ENCODE measurements at places on chromosomes 4 and X.

DNA sequence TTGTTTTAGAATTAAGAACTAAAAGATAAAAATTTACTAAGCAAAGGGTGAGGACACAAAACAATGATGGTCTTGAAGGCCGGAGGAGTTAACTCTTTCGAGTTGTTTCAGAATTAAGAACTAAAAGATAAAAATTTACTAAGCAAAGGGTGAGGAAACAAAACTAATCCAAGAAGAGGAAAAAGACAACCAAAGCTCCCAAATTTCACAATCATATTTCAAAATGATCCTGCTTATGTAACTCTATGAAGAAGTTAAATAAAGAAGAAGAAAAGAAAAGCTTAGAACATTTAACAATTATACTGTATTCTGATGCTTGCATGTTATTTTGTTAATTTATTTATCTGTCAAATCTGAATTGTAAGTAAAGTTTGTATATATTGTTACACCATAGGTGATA, 154.8 kb upstream of the SLIT2 start:
- DNase-seq = no peak

GRCh38 chr4:87007528-87008446, 73.0 kb downstream of the AFF1 start:
- peak; percentile 55 for DNase-seq

DNA sequence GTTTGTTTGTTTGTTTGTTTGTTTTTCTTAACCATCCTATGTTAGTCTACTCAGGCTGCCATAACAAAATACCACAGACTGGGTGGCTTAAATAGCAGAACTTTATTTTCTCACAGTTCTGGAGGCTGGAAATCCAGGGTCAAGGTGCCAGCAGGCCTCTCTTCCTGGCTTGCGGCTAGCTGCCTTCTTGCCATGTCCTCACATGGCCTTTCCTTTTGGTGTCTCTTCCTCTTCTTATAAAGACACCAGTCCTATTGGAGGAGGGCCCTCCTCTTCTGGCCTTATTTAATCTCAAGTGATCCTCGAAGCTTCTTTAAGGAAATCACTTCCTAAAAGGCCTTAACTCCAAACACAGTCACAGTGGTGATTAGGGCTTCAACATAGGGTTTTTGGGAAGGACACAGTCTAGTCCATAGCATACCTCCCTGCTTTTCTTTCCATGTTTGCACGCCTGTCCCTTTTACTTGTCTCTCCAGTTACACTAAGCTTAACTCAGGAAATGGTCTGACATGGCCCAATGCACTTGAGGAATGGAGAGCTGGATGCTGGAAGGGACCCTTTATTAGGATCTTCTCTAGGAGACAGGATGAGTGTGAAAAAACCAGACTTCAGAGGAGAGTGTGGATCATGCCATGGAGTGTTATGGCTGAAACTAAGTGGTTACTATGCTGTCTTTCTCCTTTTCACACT, 36.0 kb upstream of the MGST2 start:
- no peak for DNase-seq

DNA sequence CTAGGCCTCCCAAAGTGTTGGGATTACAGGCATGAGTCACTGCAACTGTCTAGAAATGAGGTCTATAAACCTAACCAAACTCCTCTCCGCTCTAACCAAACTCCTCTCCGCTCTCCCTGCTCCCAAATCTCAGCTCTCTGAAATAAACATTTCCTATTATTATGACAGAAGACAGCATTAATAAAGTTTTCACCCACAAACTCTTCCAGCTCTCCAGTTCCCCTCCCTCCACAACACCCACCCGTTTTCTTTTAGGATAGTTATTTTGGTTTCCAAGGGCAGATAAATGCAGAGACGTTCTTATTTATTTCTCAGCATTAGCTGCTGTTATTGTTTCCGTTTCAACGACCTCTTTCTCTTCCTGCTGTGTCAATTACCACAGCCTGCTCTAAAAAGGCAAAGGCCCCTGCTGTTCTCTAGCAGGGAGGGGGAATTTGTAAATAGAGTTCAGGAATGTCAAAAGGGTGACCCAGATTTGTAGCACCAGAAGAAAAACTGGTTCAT, 13.3 kb upstream of the SCD5 start:
- DNase-seq = peak; percentile 51

DNA sequence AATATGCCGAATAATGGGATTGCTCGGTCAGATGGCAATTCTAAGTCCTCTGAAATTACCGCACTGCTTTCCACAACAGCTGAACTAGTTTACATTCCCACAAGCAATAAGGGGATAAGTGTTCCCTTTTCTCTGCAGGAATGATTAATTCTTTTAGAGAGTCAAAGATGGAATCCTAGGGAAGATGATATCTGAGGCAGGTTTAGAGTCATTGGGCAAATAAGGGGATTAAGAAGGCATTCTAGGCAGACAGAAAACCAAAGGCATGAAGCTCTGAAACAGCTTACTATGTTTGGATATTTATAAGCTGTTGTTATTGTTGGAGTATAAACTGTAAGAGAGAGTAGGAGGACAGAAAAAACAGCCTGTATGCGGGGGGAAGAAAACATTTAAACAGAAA, 85.7 kb downstream of the TET2 start:
- no peak for DNase-seq

- DNase-seq = peak; percentile 81
These were observed 931.0 kb downstream of the STIM2 start for GRCh38 chr4:27791640-27792039.

- no peak for DNase-seq
These were observed 23.7 kb downstream of the PLP1 start for GRCh38 chrX:103800318-103800717.

- DNase-seq = peak; percentile 51
These were observed 34.4 kb upstream of the ANXA3 start for GRCh38 chr4:78517050-78517652.

DNA sequence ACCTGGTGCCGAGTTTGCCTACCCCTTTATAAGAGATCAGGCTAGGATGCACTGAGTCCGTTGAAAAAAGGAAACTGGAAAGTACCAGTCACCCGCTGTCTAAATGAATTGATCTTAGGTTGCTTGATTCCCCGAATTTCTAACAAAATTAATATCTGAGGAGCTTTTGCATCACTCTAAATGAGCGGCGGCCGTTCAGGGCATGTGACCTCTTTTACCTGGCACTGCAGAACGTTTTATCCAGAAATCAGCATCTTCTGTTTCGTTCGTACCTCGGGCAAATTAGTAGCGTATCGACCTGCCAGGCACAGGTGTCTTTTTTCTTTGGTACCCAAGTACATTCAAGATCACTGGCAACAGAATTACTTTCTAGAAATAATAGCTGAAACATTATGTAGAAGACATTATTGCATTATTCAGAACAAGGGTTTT, 876 bp downstream of the KLHL2 start:
- peak; percentile 32 for DNase-seq

- no peak for DNase-seq
These were observed 121.2 kb downstream of the AFAP1 start for GRCh38 chr4:7818399-7818911.

- peak; percentile 82 for DNase-seq
These were observed 165.8 kb downstream of the NSUN7 start for GRCh38 chr4:40915318-40916217.

GRCh38 chrX:134727363-134727762, 69.1 kb upstream of the PLAC1 start:
- DNase-seq = no peak

DNA sequence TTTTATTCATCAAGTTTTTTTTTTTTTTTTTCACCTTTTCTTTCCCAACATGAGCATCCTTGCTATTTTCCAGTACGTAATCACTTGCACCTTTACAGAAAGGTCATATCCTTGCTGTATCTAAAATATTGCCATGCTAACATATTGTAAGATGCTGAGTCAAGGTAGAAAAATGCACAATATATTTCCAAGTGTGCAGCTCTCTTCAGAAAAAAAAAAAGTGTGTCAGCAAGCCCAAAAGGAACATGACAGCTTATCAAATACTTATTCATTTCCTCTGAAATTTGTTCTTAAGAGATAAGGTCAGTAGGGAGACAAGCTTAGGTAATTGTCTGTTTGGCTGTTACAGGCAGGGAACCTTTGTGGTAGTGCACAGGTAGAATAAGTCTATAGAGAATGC, 27.0 kb downstream of the SH2D1A start:
- DNase-seq = no peak

- DNase-seq = no peak
These were observed 48.3 kb upstream of the NAP1L2 start for GRCh38 chrX:73262991-73263390.

DNA sequence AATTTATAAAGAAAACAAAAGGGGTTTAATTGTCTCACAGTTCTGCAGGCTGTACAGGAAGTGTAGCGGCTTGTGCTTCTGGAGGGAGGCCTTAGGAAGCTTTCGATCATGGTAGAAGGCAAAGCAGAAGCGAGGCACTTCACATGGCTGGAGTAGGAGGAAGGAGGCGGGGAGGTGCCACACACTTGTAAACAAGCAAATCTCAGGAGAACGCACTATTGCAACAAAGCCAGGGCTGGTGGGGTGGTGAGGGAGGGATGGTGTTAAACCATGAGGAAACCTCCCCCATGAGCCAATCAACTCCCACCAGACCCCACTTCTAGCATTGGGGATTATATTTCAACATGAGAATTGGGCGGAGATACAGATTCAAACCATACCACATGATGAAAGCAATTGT, 1116.3 kb downstream of the FAT4 start:
- DNase-seq = no peak

- DNase-seq = no peak
These were observed 25.9 kb downstream of the CSF2RA start for GRCh38 chrX:1294301-1295067.

DNA sequence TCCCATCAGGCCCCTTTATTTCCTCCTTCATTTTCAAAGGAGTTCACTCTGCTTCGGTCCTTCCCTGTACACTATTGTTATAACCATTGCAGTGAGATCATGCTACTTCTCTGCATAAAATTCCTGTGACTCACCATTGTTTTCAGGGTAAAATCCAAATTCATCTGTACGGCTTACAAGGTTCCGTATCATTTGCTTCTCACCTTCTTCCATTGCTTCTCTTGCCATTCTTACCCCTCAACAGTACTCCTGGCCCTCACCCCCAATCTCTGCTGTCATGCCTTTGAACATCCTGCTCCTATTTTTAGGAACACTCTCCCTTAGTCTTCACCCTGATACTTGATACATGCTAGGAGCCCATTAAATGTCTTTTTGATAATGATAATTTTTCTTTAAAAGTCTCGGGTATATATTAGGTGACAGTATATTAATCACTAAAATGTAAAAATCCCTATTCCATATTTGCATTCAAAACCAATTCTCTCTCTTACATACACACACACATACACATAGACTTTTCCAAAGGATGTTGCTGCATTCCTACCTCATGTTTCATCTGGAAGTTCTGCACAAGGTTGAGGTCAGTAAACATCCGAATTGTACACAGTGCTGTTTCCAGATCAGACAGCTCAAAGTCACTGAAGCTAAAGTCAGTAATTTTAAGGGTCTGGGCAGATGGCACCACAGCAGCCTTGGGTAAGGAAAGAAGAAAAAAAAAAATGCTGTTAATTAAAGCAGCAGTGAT, 103.4 kb downstream of the PDE5A start:
- DNase-seq = peak; percentile 80

- no peak for DNase-seq
These were observed 188.4 kb downstream of the WDFY3 start for GRCh38 chr4:84778041-84778440.

DNA sequence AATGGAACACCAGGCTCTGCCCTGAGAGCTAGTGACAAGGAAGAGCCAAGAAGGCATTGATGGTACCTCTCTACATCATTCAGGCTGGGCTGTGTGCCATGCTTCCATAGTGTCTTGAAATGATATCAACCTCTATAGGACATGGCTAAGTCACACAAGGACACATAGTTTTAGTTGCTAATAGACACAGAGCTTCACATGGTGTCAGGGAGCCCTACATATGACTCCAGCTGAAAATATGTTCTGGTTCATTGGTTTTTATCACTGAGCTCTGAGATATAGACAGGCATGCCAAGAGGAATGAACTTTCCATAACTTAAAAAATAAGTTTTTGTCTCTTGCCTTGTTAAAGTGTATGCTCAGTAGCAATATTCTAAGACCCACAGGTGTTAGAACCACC, 72.1 kb upstream of the PRKG2 start:
- DNase-seq = no peak

DNA sequence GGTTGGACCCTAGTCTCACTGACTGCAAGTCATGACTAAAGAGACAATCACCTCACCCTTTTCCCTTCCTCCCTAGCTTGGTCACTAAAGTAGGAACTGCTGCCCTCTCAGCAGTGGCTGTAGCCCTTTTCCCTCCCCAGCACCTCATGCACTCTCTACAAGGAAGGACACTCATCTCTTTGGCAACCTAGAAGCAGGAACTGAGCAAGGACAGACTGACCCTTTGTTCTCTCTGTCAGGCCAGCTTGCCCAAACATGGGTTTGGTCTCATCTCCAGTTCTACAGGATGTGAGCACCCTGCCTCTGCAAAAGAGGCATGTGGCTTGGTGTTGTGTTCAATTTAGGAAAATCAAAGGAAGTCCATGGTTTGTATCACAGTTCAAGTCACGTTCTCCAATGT, 15.8 kb downstream of the LEF1 start:
- DNase-seq = no peak

DNA sequence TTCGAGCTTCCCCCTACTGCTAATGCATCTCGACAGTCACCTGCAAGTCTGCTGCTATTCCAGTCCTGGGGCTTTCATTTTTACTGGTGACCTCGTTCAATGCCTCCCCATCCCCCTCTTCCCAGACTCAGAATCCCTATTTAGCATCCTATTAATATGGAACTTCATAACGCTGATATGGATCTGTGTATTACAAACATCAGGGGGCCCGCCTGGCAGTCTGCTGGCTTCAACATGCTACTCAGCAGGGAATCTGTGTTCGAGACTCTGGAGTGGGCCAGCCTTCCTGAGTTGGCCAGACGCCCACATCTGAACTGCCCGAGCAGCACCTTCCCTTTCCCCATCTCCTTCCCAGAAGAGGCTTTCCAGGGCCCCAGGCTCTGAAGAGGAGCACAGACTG, 173.9 kb upstream of the PPARGC1A start:
- no peak for DNase-seq

GRCh38 chr4:40710484-40711254, 39.1 kb upstream of the NSUN7 start:
- no peak for DNase-seq

DNA sequence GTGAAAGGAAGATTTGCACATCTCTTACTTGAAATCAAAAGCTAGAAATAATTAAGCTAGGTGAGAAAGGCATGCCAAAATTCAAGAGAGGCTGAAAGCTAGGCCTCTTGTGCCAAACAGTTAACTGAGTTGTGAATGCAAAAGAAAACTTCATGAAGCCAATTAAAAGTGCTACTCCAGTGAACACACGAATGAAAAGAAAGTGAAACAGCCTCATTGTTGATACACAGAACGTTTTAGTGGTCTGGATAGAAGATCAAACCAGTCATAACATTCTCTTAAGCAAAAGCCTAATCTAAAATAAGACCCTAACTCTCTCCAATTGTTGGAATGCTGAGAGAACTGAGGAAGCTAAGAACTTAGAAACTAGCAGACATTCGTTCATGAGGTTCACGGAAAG, 122.3 kb downstream of the UNC5C start:
- no peak for DNase-seq
